ENCODE measurements at places on chromosomes 1 and 21.

- peak; percentile 66 for DNase-seq
Observed at GRCh38 chr1:175152006-175152652, 40.4 kb downstream of the KIAA0040 start.

DNA sequence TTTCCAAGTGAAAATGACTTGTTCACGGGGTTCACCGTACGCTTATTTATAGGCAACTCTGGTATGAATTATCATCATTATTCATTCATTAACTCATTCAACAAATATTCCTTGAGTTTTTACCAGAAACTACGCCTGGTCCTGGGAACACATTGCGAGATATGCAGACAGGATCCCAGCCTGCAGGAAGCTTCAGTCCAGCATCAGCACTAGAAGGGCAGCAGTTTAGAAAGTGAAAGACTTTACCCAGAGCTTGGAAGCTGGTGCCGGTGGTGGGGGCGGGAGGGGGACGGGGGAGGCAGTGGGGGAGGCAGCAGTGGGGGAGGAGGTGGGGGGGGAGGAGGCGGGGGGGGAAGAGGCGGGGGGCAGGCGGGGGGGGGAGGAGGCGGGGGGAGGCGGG, 55.9 kb downstream of the SETD4 start:
- DNase-seq = no peak

DNA sequence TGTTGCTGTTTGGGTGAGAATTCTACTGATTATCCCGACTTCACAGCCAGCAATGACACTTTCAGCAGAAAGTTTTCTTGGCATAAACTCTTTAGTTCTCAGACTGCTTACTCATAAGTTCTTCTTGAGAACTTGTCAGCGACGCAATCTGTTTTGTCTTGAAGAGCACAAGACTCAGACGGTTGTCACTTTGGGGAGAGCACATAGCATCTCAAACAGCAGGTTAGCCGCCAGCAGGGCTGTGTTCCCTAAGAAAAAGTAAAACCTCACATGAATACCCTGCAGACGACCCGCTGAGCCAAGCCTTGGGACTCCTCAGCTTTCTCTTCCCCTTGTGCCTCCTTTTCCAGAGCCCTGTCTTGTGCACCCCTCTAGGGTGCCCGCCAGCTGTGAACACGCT, 11.4 kb downstream of the AGMAT start:
- DNase-seq = no peak

DNA sequence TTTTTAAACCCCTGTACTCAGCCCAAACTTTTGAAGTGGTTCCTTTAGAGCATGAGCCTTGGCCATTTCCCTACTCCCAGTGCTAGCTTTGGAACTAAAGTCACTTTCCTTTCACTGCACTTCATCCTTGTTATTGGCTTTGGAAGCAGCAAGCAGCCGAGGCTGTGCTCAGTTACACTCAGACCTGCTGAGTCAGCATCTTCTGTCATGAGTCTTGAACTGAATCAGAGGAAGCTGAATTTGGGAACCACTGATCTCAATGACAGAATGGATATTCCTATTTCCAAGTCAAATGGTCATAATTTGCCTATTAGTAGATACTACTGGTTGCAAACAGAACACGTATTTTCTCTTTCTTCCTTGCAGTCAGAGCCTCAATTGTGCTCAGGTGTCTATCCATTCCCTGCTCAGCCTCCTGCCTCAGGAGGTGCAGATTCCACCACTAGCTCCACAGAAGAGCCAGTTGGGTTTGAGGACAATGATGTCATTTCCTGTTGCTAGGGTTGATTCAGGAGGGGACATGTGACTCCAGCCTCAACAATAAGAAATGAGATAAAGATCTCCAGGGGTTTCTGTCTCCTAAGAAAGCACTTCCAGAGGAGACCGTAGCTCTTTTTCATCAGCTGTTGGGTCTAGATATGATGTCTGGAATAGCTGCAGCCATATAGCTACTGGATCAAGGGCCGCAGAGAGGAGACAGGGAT, 44.9 kb upstream of the NTPCR start:
- no peak for DNase-seq

GRCh38 chr1:26666855-26667254, 29.0 kb upstream of the ARID1A start:
- no peak for DNase-seq

DNA sequence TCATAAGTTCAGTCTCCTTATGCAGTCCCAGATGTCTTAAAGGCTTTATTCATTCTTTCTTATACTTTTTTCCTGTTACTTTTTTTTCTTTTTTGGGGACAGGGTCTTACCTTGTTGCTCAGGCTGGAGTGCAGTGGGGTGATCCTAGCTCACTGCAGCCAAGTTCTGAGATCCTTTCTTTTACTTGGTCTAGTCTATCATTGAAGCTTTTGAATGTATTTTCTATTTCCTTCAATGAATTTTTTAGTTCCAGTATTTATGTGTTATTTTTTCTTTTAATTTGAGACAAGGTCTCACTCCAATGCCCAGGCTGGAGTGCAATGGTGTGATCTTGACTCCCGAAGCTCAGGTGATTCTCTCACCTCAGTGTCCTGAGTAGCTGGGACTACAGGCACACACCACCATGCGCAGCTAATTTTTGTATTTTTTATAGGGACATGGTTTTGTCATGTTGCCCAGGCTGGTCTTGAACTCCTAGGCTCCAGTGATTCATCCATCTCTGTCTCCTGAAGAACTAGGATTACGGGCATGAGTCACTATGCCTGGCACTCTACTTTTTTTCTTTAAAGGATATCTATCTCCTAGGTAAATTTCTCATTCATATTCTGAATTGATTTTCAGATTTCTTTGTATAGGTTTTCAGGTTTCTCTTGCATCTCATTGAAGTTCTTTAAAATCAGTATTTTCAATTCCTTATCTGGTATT, 26.1 kb upstream of the GTF2B start:
- DNase-seq = no peak

DNA sequence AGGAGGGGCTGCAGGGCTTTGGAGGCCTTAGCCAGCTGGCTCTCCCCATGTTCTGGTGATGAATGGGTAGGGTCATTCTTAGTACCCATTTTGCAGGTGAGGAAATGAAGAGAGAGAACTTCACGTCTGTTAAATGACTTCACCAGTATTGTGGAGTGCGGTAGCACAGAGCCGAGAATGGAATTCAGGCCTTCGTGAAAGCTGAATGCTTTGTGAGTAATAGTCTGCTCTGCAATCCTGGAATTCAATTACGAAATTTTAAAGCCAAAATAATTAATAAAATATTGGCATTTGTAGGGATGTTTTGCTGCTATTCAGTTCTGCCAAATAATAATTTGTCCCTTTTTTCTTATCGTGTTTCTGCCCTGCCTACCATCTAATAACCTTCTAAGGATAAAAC, 197.7 kb downstream of the GREM2 start:
- DNase-seq = no peak

DNA sequence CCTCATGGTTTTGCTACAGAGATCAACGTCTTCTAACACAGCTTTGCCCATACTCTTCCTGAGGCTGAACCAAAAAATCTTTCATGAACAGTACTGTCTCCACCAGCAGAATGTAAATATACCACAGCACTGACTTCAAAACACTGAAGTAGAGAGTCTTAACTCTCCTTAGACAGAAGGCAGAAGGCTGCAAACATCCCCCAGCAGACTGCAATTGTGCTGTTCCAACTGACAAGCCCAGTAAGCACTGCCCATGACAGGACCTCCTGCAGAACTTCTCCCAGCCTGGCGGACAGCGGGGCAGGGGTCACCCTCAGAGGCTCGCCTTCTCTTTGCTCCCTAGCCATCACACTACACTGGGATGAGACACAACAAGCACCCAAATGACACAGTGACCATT, 218.7 kb downstream of the RERE start:
- DNase-seq = no peak

DNA sequence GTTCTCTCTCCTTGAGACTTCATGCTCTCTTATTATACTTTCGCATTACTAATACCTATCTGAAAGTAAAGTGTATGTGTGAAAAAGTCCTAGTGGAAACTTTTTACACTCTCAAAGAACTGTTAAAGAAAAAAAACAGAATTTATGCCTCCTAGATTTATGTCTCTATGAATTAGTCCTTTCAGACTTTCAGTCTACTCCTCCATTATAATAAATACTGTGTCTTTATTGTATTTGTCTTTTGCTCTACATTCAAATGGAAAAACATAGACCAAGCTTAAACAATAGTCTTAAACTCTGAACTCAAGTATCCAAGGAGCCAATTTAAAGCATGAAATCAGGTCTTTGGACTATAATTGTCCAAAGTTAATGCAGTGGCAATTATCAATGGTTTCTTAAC, 1449.0 kb downstream of the PLA2G4A start:
- DNase-seq = no peak

GRCh38 chr1:10179406-10180091, 30.8 kb upstream of the KIF1B start:
- DNase-seq = no peak

- DNase-seq = peak; percentile 27
Observed at GRCh38 chr1:113940365-113941244, 11.5 kb downstream of the HIPK1 start.

- DNase-seq = no peak
Observed at GRCh38 chr1:5220821-5221220, 566.4 kb downstream of the AJAP1 start.

DNA sequence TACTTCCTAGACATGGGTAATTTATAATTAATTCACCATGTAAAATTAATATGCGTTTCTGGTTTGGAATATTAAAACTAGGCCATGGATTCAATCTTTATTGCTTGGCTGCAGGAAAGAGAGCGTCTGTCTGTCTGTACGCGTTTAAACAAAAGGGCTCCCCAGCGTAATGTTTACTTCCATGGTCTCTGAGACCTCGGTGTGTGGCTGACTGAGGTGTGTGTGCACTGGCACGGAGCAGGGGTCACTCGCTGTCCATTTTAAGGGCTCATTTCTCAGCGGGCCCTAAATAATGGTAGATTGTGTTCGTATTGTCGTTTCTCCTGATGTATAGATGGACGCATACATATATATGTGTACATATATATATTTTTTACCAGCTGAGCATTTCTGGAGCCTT, 119.6 kb downstream of the ATG4C start:
- DNase-seq = no peak

GRCh38 chr1:97212671-97213070, 491.1 kb downstream of the PTBP2 start:
- no peak for DNase-seq

DNA sequence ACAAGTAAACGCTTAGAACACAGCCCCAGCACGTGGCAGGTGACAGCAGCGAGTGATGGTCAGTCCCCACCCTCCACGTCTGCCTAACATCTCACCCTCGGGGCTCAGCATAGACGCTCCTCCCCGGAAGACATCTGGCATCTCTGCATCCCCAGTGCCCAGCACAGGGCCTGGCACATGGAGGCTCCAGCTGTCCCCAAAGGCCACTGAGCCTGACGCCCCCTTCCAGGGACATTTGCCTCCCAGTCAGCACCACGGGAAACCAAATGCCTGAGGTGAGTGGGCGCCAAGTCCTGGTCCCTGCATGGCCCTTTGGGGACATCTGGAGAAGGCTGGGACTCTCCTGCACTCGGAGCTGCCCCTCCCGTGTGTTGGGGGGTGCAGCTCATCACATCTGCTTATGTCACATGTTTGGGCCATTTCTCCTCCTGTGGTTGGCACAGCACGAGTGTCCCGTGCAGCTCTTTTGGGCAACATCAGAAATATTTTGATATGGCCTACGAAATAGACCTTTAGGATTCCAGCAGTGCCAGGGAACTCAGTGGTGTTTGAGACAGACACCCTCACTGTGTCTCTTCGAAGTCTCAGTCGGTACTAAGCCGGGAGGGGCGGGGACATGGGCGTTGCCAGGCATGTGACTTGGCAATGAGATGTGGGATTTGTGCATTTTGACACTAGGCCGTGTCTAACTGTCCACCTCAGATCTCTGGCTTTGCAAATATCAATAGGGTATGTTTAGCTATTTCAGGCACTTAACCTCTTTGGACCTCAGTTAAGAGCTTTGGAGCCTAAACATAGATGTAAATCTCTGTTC, 315.0 kb downstream of the PTPRU start:
- DNase-seq = no peak

DNA sequence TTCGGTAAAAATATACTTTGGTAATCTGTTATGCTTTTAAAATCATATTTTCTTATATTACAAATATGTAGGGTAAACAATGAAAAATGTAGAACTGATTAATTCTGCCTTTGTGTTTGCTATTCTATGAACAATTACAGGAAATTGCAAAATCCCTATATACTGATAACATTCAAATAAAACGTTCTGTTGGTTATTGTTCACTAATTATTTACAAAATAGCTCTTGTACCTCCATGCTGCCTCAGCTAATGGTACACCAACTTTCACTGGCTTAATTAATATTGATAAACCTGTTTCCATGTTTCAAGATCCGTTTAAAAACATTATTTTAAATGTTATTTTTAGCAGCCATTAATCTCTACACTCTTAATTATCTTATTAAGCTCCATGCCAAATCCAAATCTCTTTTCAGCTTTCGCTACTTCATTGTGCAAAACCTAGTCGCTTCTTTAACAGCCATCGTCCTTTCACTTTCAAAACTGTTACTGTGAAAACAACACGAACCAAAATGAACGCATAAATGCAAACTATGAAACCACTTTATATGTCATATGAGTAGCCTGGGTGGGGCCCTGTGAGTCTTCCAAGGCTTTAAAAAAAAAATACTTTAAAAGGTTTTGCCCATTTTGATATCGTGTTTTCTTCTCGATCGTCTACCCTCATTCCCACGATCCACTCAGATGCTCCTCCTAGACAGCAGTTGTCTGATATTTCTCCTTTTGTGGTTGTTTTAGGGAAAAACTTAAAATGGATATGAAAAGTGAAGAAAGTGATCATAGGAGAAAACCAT, 807.1 kb downstream of the USP25 start:
- DNase-seq = no peak

- no peak for DNase-seq
Observed at GRCh38 chr1:248871837-248872401, 13.0 kb upstream of the ZNF692 start.

GRCh38 chr1:187577610-187578009, 748.9 kb downstream of the PLA2G4A start:
- DNase-seq = no peak

DNA sequence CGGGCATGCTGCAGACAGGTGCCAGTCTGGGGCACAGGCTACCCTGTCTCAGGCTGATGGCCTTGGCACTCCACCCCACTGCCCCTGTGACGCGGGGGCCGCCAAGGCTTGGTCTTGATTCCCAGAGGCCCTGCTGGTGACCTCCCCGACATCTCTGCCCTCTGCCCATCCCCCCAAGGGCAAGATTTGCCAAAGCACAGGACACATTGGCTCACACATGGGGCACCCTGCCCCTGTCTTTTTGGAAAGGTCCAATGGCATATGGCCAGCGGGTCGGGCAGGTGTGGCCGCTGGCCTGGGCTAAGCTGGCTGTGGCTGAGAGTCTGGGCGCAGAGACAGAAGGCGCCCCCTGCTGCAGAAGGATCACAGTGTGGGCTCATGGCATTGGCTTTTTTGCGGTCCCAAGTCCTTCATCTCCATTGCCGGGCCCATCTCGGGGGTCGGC, 4.6 kb downstream of the MIB2 start:
- DNase-seq = no peak

GRCh38 chr1:86998727-86999126, 84.3 kb downstream of the HS2ST1 start:
- no peak for DNase-seq
